ENCODE measurements at places on chromosomes 1 and 21.

DNA sequence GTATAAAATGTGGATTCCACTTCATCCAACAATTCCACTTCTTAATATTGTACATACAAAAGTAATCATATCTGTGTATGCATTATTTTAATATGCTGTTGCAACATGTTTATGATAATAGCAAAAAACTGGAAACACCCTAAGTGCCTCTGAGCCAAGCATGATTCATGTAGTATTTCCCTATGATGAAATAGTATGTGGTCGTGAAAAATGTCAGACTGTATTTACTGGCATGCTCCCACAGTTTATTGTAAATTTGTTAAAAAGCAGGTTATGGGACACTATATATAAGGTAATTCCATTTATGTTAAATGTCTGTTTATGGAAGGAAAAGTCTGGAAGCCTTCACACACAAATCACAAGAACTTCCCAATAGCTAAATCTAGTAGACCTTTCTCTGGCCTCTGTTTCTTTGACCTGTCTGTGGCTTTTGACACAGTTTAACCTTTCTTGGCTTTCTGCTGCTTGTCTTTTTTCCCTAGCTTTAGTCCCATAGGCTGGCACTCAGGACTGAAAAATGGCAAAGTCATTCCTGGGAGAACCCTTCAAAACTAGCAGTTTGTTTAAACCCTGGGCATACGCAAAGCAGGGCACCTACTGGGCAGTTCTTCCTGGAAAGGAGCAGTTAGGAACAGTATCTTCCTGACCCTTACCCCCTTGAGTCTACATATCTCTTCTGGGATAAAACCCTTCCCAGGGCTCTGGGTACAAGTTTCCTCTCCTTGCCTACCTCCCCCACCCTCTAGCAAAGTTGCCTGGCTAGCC is 65.4 kb upstream of the ARTN start:
- DNase-seq, result no peak

- DNase-seq, result no peak
Observed at GRCh38 chr1:51584021-51584420, 32.9 kb upstream of the OSBPL9 start.

- no peak for DNase-seq
Observed at GRCh38 chr1:14952626-14953314, 200.8 kb upstream of the TMEM51 start.

DNA sequence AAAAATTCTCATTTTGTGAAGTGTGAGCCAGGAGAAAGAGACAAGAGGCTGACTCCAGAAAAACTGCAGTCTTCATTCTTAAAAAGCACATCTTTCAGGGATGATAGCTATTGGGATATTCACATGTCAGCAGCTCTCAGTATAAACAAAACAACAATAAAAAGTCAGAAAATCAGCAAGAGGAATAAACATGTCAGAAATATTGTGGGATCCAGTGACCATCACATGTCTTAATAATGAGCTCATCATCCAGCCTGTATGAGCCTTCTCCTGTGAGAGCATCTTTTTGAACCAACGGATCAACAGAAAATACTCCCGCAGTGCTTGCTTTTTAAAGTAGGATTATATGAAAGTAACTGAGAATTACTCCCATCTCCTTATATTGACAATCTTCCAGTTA is 241.6 kb downstream of the SMYD3 start:
- DNase-seq, result no peak
